Head of caudate nucleus (tissue), 42 donors: ENCODE measurements at places on chromosomes 5 and 9.

DNA sequence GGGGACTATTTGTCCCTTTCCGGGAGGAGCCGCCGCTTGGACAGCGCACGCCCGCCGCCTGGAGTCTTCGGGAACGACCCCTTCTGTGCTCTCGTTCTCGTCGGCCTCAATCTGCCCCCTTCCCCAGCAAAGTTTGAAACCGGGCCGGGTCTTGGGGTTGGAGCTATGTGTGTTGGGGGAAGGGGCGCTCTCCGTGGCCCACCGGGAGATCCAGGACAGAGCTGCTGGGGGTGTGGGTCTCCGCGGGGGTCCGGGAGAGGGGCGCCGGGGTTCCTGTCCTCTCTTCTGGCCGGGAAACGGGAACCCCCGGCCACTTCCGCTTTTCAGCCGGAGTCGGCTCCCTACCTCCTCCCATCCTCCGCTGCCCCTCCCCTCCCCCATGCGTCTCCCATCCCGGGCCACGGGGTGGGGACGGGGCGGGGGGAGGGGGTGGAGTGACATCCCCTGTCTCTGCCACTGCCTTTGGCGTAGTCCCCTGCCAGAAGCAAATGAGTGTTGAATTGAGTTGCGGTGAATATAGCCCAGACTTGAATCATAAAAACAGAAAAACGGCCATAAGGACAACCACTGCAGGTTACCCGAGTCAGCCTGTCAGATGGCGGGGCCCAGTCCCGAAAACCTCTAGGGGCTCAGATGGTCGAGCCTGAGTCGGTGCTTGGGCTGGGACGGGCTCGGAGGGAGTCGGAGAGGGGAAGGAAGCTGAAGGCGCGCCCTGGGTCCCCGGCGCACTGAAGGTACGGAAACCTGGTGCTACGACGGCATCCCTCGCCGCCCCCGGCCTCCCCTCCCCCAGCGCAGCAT, 1.1 kb downstream of the CPLX2 start:
- DNase-seq: no peak

GRCh38 chr9:105468875-105469274, 21.0 kb downstream of the FSD1L start:
- no peak for DNase-seq

- no peak for DNase-seq
Observed at GRCh38 chr5:43771611-43772031, 168.6 kb downstream of the NNT start.

DNA sequence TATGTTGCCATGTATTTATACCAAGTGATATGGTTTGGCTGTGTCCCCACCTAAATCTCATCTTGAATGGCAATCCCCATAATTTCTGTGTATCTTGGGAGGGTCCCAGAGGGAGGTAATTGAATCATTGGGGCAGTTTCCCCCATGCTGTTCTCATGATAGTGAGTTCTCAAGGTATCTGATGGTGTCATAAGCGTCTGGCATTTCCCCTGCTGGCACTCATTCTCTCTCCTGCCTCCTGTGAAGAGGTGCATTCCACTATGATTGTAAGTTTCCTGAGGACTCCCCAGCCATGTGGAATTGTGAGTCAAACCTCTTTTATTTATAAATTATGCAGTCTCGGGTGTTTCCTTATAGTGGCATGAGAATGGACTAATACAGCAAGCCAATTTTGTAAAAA, 140.8 kb upstream of the ADAMTSL1 start:
- no peak for DNase-seq

- no peak for DNase-seq
Observed at GRCh38 chr5:176420972-176421544, 4.7 kb upstream of the CLTB start.

DNA sequence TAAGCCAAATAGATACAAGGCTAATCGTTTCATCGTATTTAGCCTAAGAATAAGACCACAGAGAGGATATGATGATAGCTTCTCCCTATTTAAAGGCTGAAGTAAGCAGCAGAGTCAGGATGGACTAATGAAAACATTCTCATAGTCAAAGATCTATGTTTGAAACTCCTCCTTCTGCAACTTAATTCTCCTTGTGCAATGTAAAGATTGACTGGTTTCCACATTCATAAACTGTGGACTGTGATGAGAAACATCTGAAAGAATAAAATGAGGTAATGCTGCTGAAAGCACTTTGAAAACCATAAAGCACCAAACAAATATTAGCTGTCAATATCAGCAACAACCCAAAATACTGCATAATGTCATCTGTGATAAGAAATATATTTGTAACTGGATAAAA, 361.9 kb downstream of the CSNK1G3 start:
- no peak for DNase-seq

- no peak for DNase-seq
Observed at GRCh38 chr5:138657360-138657759, 82.2 kb upstream of the HSPA9 start.

DNA sequence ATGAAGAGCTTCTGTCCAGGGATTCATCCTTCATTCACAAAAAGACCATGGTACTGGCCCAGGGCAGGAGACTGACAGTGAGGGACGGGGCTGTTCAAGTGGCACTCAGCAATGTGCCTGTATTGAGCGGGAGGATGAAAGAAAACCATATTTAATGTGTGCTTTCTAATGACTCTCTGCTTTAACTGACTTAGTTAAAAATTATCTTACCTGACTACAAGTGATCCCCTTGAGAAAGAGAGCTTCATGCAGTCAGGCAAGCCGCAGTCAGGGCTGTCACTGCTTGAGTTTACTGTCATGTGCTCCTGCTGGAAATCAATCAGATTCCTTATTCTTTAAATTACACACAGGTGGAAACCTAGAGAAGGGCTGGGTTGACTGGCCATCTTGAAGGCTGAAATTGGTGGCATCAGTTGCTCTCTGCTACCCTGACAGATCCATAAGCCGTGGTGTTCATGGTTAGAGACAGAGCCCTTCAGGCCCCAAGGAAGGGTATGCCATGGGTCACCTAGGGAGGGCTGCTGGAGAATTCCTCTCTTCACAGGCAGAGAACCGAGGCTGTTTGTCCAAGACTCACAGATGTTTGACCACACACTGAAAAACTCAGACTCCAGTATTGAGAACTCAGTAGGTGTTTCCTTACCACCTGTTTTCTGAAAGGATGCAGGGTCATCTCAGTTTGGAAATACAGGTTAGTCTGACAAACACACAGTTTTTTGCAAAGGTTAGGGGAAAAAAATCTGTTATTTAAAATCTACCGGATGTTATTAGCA, 70.9 kb downstream of the TRIO start:
- no peak for DNase-seq

DNA sequence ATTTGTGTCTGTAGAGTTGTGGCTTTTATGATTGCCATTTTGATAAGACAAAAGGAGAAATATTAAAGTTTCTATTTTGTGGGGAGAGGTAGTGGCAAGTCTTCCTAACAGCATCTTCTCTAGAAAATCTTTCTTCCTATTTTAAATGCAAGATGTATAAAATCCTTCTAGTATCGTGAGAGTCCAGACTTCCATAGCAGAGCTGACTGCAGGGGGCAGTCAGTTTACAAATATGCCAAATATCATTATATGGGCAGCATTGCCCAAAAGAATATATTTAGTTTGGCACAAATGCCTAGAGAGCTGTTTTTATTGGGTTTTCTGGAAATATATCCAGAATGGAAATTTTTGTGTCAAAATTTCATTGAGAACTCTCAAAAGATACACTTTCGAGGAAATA, 82.1 kb upstream of the ALDH1A1 start:
- no peak for DNase-seq

- no peak for DNase-seq
Observed at GRCh38 chr9:20144197-20144596, 355.4 kb upstream of the SLC24A2 start.

DNA sequence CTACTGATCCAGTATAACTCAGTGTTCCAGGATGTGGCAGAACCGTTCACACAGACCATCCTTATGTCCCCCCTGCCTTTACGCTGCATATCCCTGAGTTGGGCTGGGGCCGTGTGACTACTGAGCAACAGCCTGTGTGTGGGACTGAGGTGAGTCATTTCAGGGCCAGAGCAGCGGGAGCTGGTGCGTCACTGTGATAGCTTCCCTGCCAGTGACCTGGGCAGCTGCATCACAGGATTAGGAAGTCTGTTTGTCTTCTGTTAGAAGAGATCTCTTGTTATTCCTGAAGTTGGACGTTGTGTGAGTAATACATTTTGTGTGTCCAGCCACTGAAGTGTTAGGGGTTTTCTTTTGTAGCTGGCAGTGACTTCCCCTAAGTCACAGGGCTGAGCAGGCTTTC, 35.6 kb downstream of the TPPP start:
- DNase-seq: no peak

DNA sequence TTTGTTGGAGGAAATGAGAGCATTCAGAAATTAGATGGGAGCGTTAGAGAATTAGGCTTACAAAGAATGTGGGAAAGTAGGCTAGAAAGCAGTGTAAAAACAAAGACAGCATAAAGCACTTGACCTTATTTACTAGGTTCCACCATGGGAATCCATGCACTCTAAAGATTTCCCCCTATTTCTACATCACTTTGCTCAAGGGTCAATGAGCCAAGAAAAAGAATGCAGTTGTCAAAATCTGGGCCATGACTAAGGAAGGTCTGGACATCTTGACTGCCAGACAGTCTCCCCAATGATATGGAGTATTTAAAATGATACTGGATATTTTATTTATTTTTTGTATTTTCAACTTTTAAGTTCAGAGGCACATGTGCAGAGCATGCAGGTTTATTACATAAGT, 3.4 kb downstream of the TLR4 start:
- no peak for DNase-seq
